Activated naive CD4-positive, alpha-beta T cell treated with anti-CD3 and anti-CD28 coated beads, Interleukin-2, amount 10 ng/mL, durations not matched to agents 7 days and 5 days (primary cell): ENCODE measurements at places on chromosomes 1 and 21.

DNA sequence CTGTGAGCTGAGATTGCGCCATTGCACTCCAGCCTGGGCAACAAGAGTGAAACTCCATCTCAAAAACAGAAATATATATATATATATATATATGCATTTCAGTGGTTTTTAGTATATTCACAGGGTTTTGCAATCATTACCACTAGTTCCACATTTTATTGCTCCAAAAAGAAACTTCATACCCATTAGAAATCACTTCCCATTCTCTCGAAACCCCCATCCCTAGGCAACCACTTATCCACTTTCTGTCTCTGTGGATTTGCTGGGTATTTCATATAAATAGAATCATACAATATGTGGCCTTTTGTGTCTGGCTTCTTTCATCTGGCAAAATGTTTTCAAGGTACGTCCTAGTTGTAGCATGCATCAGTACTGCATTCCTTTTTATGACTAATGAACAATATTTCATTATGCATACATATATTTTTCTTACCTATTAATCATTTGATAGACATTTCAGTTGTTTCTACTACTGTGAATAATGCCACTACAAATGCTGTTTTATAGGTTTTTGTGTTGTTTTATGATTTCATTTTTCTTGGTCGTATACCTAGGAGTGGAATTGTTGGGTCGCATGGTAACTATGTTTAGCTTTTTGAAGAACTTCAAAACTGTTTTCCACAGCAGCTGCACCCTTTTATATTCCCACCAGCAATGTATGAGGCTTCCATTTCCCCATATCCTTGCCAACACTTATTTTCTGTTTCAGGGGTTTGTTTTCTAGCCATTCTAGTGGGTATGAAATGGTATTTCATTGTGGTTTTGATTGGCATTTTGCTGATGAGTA is 95.9 kb downstream of the PHTF1 start:
- no peak for DNase-seq

DNA sequence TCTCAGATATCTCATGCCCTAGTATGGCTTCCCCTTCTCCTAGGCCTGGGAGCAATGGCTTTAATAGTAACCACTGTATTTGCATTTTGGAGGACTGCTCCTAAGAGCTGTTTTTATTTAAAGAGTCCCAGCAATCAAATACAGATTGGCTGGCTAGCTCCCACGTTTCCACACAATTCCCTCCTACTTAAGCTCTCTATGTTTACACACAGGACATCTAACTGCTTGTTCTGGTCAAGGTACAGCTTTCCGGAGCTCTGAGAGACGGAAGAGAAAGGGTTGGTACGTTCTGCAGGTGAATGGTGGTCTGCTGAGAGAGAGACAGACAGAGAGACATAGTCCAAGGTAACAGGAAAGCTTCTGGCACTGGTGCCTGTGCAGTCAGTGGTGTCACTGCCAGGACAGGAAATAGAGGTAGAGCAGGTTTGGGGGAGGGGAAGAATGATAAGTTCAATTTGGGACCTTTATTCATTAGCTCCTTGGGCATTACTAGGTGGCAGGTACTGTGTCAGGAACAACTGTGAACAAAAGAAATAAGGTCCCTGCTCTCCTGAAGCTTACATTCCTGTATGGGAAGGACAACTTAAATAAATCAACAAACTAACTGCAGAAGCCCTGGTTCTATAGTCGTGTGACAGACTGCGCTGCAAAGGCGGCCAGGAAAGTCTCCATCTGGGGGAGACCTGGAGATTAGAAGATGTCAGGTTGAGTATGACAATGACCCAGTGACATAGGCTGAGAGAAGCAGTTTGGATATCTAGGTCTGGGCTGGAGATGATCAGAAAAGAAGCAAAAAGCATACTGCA is 1.2 kb upstream of the SLC25A33 start:
- no peak for DNase-seq

GRCh38 chr21:34498623-34499022 is 13.4 kb downstream of the KCNE1 start:
- no peak for DNase-seq

GRCh38 chr1:119275145-119276134 is 93.1 kb upstream of the HAO2 start:
- DNase-seq = peak; percentile 63

- no peak for DNase-seq
Measured at GRCh38 chr1:210438928-210439841, 110.5 kb downstream of the HHAT start.

- DNase-seq = peak; percentile 52
Measured at GRCh38 chr1:202968895-202969295, 1.8 kb upstream of the CYB5R1 start.

GRCh38 chr1:62689524-62689923 is 1.3 kb upstream of the DOCK7 start:
- DNase-seq = no peak

DNA sequence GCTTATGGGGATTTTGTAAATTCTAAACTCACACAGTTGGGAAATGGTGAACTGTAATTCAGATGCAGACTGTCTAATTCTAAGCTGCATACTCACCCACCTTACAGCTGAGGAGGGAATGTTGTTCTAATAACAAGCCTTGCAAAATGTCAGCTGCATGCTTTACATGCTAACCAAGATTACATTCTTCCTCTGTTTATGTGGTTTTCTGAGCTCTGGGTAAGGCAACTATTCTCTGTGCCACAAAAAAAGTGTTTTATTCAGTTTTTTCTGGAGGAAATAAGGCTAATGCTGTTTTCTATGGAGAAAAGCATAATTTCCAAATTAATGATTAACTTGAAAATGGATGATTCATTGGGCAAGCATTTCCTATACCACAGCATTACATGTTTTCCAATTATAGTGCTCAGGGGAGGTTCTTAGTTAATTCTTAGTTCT is 64.9 kb downstream of the RGS13 start:
- no peak for DNase-seq

DNA sequence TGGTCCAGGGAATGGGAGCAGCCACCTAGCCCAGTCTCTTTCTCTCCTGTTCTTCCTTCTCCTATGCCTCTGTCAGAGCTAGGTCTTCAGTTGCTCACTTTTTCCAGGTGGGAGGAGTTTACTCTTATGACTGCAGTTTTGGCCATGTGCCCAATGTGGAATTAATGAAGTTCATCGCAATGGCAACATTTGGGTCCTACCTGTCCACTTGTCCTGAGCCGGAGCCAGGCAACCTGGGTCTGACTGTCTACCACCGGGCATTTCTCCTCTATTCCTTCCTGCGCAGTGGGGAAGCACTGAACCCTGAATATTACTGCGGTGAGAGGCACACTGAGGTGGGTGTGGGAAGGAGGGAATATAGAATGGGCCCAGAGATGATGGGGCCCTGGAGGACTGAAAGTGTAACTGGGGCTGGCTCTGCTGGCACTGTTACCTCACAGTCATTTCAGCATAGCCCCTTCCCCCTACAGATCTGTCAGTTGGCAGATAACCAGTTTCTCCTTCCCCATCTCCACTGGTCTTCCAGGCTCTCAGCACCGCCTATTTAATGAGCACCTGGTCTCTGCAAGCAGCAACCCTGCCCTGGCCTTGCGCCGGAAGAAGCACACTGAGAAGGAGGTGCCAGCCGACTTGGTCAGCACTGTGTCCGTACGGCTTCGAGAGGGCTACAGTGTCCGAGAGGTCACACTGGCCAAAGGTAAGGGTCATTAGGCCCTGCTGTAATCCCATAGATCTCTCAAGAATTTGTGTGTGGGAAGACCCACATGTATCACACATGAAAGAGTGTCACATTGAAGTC is 30.1 kb downstream of the SZT2 start:
- DNase-seq = no peak

GRCh38 chr1:210367566-210367965 is 38.9 kb downstream of the HHAT start:
- no peak for DNase-seq

DNA sequence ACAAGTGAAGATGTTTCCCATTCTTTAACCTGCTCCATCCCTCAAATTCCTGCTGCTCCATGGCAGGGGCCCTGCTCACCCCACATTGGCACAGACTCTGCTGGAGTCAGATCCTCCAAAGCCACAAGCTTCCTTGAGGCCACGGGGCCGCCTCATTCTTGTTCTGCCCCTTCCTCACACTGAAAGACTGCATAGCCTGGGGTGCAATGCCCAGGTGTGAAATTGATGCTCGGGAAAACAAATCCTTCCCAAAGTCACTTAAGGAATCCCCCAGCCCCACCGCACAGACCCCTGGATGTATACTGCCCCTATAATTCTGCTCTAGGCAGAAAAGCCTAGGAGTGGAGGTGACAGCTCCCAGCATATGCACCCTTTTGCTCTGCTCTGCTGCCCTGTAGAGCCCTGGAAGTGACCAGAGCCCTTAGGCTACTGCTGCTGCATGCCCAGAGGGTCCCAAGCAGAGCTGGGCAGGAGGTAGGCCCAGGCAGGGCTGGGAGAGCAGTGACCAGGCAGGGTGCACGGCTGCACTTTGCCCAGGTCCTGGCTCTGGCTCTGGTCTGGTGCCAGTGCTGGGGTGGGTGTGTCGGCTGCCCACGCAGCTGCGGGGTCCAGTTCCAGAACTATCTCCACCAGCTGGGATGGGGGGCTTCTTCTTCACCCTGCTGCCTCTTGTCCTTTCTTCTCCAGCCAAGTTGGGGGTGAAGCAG is 1.6 kb downstream of the HES2 start:
- DNase-seq = no peak

DNA sequence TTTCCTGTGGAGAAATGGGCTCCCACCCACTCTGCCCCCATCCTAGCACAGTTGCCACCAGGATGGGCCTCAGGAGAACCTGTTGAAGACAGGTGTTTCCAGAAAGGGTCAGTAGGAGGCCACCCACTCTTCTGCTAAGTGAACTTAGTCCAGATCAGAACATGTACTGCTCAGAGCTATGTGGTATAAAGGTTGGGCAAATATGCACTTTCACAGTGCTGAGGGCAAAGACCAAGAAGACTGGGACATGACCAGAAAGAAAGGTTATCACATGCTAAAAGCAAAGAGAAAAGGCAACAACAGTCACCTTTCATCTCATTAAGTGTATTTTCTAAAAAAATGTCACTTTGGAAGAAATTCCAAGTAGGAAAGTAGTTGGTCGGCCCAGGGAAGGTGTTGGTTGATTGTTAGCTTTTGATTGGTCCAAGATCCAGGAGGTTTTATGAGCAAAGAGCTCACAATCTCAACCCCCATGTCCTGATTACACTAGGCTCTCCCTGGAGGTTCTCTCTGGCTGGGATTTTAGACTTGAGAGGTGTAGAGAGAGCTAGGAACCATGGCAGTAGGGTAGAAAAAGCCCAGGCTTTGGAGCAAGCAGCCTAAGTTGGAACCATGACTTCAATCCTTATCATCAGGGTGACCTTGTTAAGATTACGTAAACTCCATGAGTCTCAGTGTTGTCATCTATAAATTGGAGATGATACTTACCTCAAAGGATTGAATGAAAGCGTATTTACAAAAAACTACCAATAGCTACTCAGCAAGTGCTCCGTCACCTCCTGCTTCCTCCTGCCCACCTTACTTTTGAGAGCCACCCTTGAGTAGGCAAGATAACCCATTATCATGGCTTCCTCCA is 102.6 kb downstream of the GLUL start:
- no peak for DNase-seq

DNA sequence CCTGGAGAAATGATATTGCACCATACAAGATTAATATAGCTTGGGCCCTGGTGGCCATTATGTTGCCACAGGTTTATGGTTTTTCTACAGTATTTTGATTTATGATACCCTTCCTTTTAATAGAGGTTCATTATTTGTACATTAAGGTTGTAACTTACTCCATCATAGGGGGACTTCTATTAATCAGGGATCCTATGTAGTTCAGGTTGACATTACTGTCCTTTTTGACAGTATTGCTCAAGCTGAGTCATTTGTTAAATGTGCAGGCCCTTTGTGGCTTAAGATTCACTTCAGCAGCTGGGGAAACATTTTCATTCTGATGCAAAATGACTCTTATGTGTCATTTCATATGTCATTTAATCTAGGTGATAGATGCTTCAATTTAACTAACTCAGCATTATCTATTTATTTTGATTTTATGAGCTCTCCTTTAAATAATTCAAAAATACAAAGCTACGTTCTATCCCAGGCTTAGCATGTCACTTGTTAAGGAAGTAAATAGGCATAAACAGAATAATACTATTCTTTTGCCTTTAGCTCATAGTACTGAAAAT is 686.9 kb upstream of the NCAM2 start:
- DNase-seq = no peak

GRCh38 chr1:212214325-212214724 is 70.9 kb upstream of the PPP2R5A start:
- DNase-seq = no peak

- no peak for DNase-seq
Measured at GRCh38 chr1:204065174-204065985, 7.5 kb upstream of the SOX13 start.

DNA sequence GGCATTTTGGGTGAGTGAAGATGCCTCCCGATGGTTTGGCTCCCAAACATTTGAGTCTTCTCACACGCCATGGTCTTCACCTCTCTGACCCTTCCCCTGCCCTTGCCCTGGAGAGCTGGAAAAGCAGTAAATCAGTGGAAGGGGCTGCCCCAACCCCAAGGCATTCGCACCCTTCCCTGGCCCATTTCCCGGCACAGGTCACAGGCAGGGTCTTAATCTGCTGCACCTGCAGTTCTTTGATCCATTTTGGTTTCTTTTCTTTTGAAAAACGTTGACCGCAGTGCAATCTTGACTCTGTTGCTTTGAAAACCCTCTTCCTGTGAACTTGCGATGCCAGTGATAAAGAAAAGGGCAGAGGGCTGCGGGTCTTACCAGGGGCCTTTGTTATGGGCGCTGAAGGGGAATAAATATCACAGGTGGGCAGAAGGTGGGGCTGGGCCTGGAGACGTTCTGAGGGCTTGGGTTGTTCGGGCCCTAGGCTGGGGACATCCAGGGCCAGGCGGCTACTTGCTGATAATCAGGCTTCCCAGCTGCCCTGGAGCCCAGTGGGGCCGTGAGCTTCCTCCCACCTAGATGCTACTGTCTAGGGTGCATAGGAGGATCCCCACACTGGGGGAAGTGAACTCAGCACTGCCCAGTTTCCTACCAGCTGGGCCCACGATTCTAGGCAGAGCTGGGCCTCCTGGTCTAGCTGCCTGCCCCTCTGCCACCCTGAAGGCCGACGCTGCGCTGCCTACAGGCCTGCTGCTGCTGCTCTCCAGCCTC is 38.6 kb upstream of the EPS8L3 start:
- DNase-seq = peak; percentile 79

DNA sequence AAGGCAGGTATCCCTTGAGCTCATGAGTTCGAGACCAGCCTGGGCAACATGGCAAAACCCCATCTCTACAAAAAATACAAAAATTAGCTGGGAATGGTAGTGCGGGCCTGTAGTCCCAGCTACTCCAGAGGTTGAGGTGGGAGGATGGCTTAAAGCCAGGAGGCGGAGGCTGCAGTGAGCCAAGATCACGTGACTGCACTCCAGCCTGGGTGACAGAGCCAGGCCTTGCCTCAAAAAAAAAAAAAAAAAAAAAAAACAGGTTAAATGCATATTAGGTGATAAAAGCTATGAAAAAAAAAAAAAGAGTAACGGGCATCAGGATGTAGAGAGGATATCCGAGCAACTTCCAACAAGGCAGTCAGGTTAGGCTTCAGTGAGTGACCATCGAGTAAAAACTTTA is 2.8 kb upstream of the SRRM1 start:
- DNase-seq = no peak
